AG08395 (cell line): ENCODE measurements at places on chromosomes 7 and 10.

- DNase-seq = no peak
These were observed 126.9 kb upstream of the TBX20 start for GRCh38 chr7:35380739-35381224.

DNA sequence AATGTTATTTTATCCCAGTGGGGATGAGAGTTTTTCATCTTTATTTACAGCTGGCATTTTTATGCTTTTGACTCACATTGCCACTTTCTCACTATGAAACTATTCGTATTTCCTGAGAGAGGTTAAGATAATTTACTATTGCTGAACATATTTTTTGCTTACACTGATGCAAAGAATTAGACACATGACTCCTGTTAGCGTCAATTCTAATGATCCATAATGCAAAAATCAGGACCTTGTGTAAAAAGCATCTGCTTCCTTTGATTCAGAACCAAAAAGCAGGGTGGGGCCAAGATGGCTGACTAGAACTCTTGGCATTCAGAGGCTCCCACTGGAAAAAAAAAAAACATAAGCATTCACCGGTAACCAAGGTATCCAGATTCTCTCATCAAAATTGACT is 464.8 kb downstream of the SEMA3D start:
- DNase-seq = peak; percentile 7

DNA sequence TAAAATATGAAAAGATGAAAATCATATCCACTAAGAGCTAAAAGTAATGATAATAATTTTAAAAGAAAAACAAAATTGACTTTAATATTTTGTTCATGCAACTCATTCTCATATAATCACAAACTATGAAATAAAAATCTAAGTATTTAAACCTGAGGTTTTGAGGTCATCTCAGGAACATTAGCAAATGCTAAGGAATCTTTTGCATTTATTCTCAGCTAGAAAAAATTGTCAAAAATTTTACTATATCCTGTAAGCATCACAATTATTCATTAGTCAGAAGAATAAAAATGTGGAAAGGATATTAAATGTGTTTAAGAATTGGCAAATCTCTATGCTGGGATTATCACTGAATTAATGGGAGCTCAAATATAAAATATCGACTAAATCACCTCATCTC is 36.8 kb upstream of the TAX1BP1 start:
- no peak for DNase-seq

- peak; percentile 2 for DNase-seq
These were observed 33.7 kb downstream of the ZNF37A start for GRCh38 chr10:38127812-38128211.

- peak; percentile 96 for DNase-seq
These were observed 86.2 kb upstream of the ANLN start for GRCh38 chr7:36303202-36304098.

- peak; percentile 35 for DNase-seq
These were observed 30.9 kb upstream of the ITGB8 start for GRCh38 chr7:20299647-20300312.

- no peak for DNase-seq
These were observed 76.1 kb downstream of the LRRC17 start for GRCh38 chr7:102988631-102989560.

GRCh38 chr7:30988351-30989005 is 24.7 kb downstream of the GHRHR start:
- DNase-seq = peak; percentile 80

- DNase-seq = no peak
These were observed 16.5 kb upstream of the GPR37 start for GRCh38 chr7:124781907-124782734.

GRCh38 chr7:30280631-30281030 is 3.8 kb upstream of the ZNRF2 start:
- DNase-seq = no peak

DNA sequence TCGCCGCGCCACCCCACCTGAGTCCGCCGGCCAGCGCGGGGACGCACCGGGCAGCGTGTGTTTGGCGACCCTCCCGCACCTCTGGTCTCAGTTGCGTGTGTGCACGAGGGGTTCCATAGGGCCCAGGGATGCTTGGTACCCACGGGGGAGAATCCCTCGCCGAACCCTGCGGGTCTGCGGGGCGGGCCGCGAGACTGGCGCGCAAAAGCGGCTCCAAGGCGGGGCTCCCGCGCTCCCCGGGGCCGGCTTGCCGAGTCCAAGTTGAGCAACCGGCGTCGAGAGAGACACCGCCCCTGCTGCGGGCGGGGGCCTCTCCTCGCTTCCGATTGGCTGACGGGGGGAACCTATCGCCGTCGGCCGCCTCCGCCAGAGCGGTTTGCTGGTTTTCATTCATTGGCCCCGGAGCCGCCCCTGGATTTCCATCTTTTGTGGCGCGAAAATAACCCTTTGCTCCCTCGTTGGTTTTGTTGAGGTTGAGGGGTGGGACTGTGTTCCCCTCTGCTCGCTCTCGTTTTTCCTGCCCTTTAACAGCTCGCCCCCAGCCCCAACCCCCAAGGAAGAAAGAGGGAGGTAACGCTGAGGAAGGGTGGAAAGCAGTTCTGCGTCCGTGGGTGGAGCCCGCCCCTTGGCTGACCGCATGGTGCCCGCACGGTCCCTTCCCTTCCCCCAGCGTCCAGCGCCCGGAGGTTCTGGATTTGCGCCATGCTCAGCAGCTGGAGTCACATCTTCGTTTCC is 4.0 kb upstream of the IGF2BP3 start:
- peak; percentile 96 for DNase-seq

DNA sequence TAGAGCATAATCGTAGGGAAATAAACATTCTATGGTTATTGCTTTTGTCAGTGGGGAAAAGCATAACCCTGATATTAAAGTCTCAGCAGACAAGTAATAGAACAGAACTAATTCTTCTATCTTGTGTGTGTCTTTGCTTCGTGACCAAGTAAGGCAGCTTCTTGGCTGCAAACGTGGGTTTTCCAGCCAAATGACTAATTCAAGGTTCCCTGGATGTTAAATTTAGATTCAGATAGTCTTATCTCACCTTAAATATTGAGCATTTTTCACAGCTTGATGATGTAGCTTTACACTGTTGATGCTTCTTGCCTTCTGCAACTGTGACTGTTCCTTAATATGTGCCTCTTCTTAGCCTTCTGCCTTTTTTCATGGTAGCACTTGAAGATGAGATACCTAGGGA is 113.0 kb downstream of the EXOC4 start:
- no peak for DNase-seq

DNA sequence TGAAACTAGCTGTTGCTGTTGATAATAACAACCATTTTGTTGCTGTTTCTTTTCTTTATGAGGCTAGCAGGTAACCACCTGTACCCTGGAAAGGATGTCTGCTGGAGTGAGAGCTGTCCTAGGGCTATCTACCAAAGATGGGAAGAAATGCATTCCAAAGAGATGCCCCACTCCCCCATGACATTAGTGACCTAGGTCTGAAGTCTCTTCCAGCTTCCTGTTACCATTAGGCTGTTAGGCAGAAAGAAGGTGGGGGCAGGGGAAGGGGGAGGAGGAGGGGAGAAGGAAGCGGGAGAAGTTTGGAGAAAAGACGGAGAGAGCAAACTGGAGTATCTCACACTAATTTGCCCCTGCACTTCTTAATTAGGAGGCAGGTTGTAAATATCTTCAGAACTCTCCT is 118.5 kb downstream of the ABLIM1 start:
- DNase-seq = no peak

GRCh38 chr7:44155191-44156185 is 14.4 kb upstream of the MYL7 start:
- DNase-seq = no peak

DNA sequence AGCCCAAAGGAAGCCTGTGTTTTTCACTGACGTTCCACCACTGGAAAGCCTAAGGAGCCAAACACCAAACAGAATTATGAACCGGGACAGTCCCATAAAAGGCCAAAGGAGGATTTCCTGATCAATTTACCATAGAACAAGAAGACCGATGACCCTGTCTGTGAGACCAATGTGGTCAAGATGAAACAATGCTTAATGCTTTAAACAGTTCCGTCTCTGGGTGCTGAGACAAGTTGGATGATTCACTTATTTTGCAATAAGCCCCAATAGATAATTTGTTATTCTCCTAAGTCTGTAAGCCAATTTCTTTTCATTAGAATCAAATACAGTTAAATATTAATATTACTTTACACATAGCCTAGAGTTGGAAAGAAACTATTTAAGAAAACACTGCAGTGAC is 134.9 kb downstream of the MICU1 start:
- DNase-seq = no peak

DNA sequence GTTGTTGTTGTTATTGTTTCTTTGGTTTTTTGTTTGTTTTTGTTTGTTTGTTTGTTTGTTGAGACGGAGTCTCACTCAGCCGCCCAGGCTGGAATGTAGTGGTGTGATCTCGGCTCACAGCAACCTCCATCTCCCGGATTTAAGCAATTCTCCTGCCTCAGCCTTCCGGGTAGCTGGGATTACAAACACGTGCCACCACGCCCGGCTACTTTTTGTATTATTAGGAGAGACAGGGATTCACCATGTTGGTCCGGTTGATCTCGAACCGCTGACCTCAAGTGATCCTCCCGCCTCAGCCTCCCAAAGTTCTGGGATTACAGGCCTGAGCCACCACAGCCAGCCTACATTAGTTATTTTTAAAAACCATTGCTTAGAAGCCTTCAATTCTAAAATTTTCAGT is 45.0 kb downstream of the FOXP2 start:
- no peak for DNase-seq

DNA sequence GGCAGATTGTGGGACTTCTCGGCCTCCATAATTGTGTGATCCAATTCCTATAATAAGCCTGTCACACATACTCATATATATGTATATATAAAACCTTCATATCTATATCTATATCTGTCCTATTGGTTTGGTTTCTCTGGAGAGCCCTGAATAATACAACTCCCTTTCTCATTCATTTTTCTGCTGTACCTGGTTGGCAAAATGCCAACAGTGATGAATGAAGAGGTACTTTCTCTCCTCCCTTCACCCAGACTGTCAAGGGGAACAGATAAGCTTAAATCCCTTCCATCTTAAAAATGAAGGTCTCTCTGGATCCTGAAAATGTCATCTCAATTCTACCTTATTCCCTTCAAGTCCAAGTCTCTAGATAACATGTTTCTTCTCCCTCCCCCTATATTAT is 60.3 kb upstream of the FOXP2 start:
- no peak for DNase-seq

- no peak for DNase-seq
These were observed 330.1 kb upstream of the PHF14 start for GRCh38 chr7:10643545-10643944.

DNA sequence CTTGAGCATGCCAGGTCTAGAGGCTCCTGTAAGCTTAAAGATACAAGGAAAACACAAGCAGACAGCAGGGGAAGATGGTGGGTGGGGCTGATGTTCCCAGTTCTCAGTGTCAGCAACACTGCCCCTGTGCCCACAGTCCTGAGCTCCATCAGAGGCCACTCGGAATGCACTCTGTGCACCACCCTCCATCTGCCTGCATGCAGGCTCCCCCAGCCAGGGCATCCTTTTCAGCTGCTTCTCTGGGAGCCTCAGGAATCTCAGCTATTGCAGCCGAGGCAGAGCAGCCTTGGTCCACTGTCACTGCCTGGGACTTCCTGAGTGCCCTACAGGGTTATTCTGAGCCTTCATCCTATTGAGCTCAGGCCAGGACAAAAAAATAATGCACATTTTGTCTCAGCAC is 22.2 kb downstream of the LBX1 start:
- DNase-seq = no peak

- DNase-seq = no peak
These were observed 88.0 kb downstream of the PLXDC2 start for GRCh38 chr10:19904202-19904661.

GRCh38 chr10:4651404-4652037 is 174.5 kb upstream of the AKR1E2 start:
- DNase-seq = no peak

GRCh38 chr10:116787893-116788665 is 45.7 kb upstream of the HSPA12A start:
- DNase-seq = peak; percentile 70

- DNase-seq = peak; percentile 37
These were observed 1.4 kb downstream of the FBXW4 start for GRCh38 chr10:101693651-101693977.

DNA sequence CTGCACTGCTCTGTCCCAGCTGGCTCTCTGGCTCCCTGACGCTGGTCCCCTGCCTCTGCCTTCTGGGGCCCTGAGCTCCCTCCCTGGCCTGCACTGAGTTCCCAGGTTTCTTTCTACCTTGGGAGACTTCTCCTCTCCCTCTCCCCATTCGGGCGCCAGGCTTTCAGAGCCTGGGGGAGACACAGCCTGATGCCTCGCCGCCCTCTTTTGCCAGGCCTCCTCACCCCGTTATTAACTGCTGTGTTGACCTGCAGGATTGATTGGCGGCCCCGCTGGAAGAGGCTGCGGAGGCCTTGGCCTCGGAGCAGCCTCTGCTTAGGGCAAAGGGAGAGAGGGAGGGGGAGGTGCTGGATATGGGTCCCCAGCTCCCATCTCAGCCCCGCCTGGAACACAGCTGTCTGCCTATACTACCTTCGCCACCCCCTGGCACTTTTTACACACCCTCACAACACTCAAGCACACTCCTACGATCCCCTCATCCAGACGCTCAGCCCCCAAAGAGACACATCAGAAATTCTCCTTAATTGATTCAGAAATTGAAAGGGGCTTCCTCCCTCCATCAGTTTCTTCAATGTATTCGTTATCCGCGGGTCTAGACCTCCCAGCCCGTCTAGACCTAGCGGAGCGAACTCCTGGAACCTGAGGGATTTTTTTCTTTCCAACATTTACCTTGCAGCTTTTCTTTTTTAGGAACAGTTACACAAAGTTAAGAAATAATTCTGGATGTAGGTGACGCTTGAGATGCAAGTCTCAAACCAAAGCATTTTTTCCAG is 7.1 kb upstream of the PAX2 start:
- no peak for DNase-seq

GRCh38 chr7:92874567-92874966 is 38.2 kb upstream of the CDK6 start:
- no peak for DNase-seq

- DNase-seq = no peak
These were observed 74.8 kb downstream of the ZEB1 start for GRCh38 chr10:31393844-31394243.

DNA sequence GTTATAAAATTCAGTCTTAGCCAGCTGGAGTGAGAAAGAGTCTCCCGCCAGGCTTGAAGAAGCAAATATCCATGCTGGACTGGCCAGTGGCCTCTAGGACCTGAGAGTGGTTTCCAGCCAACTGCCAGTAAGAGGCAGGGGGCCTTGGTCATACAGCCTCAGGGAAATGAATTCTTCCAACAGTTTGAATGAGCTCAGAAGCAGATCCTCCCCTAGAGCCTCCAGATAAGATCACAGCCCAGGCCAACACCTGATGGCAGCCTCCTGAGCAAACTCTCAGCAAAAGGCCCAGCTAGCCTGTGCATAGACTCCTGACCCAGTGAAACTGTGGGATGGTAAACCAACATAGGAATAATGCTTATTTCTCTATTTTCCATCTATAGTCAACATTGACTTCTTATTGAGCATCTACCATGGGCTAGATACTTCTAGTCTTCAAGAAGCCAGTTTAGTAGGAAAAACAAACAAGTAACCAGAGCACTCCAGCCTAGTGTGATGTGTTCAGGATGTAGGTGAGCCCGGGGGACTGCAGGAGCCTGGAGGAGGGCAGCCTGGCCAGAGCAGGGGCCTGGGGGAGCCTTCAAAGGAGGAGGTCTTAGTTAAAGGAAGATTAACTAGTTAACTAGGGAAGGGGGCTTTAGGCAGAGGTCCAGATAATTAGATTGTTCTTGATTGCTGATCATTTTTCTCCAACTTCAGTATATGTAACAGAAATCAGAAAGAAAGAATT is 115.4 kb upstream of the ADO start:
- DNase-seq = no peak
